Stimulated activated naive CD8-positive, alpha-beta T cell treated with anti-CD3 and anti-CD28 coated beads, Interleukin-15, amount 100 ng/mL, for 72 hours (primary cell): ENCODE measurements at places on chromosomes 4 and X.

DNA sequence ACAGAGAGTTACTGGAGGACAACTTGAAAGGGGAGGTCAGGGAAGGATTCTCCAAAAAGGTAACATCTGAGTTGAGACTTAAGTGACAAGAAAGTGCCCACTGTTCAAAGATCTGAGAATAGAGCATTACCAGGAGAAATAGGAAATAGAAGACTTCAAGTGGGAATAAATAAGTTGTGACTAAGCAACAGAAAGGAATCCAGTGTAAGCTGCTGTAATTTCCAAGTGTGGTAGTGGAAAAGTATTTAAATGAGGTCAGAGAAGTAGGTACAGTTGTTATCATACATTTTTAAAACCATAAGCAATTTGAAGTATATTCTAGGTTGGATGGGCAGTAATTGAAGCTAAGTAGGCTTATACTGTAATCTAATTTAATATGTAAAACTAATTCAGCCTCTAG is 211.9 kb downstream of the FBXO8 start:
- DNase-seq: no peak

- no peak for DNase-seq
Measured at GRCh38 chrX:44105228-44105913, 132.2 kb upstream of the NDP start.

DNA sequence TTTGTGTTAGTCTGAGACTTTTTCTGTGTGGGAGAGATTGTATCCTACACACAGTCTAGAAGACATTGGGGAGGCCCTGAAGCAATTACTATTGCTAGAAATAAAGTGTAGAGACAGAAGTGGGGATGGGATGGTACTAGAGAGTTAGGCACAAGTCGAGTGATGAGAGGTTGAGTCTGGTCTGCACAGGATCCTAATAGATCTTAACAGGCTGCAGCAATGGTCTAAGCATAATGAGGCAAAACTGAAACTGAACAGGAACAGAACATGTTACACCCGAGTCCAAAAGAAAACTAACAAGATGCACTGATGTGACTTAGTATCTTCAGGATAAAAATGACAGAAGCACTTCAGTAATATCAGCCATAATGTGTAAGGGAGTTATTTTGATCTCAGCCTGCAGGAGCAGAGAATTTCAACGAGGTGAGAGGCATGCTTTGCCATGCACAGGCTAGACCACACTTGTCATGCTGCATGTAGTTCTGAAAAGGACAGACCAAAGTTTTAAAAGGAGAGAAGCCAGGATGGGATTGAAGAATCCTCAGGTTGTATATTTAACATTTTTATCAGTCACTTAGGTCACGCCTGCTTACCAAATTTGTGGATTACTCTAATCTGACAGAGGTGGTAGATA is 205.8 kb upstream of the BOD1L1 start:
- no peak for DNase-seq

GRCh38 chr4:2558301-2558700 is 21.9 kb downstream of the FAM193A start:
- no peak for DNase-seq
